Upper lobe of left lung (tissue), 6 donors: ENCODE measurements at places on chromosomes 3 and 15. TPM values are rescaled to one million over a fixed set of nuclear protein-coding genes. Genes with fewer than 3 reads are reported as not detected.
A peak's percentile ranks its signal among the peaks of the same experiment; 100 is the strongest.

The DPPA2 gene
- not detected for total RNA-seq

The CKMT1B gene
- 3.9 TPM for total RNA-seq

The KLHL40 gene
- total RNA-seq: not detected

The ASB14 gene
- not detected for total RNA-seq

The WNT7A gene
- 6.5 TPM for total RNA-seq

DNA sequence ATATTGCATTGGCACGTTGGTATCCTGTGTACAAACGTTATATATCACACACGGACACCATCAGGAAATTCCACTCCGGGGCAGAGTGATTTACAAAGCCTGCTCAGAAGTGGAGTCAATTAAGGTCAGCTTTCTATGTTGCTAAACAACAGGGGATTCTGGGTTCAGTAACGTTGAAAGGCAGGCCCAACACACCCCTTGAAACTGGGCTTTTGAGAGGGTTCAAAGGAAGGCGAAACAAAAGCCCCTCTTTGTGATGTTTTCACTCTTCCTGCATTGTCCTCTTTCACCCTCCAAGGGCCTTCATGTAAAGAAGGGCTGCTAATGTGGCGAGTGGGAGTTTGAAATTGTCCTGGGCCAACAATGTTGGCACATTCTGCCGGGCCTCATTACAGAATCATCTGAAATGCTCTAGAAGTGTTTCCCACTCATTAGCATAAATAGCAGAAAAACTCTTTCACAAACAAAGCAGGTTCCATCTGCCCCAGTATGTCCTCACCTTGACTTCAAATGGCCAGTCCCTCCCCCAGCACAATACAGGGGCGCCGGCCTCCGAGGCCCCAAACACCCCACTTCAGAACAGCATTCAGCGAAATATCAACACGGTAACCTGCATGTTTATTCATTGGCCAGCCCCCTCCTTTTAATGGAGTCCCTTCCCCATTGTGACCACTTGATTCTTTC, 76.4 kb downstream of the HES1 start:
- no peak overlapping the region for H3K27ac ChIP-seq
- no peaks in the 10 kb centered on the region for H3K36me3 ChIP-seq
- DNase-seq: no peak
- H3K4me1 ChIP-seq: no peaks in the 10 kb centered on the region

DNA sequence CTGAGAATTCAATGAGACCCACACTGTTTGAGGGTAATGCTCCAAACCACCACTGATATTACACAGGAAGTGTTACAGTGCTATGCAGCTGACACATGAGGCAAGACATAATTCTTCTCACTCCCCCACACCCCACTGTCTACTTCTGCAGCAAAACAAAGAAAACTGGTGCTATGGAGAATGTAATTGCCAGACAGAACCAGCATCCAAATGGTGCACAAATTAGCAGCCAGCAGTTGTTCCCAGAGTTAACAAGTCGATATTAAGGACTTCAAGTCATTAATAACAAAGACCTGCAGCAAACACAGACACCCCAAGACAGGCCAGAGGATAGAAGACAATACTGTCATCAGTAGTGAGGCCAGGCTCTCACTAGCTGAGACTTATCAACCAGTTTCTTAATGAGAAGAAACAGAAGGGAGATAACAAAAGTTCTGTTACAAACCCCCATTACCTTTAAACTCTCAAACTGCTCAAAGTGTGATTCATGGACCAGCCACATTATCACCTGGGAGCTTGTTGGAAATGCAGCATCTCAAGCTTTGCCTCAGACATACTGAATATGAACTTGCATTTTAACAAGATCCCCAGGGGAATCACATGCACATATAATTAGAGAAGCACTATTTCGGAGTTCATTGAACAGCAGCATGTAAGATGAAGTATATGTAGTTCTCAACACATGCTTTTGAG, 58.7 kb upstream of the FNDC3B start:
- no peak overlapping the region for H3K4me3 ChIP-seq
- no peaks in the 10 kb centered on the region for H3K36me3 ChIP-seq
- peak overlapping the region; percentile 35 for H3K27ac ChIP-seq
- H3K4me1 ChIP-seq: peaks cover 5% of the 10 kb centered on the region
- H3K27me3 ChIP-seq: no peaks in the 10 kb centered on the region
- no peak for DNase-seq

DNA sequence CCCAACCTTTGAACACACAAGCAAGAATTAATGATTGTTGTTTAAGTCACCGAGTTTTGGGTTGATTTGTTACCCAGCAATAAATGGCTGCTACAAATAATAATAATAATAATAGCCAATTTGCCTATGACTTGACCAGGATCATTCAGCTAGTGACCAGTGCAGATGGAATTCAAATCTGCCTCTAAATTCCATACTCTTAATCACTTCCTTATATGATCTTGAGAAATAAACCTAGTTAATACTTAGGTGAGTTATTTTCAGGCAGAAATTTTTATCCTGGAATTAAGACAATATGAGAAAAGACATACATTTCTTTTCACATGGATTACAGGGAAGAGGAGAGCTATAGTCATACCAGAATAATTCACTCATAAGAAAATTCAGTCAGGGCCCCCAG, 116.0 kb upstream of the GALNT15 start:
- H3K36me3 ChIP-seq: no peaks in the 10 kb centered on the region
- peak overlapping the region; percentile 85 for H3K27ac ChIP-seq
- peaks cover 41% of the 10 kb centered on the region for H3K4me1 ChIP-seq
- no peaks in the 10 kb centered on the region for H3K27me3 ChIP-seq

GRCh38 chr3:104594491-104594890, 772.2 kb upstream of the ALCAM start:
- no peaks in the 10 kb centered on the region for H3K36me3 ChIP-seq
- H3K4me3 ChIP-seq: no peak overlapping the region
- no peaks in the 10 kb centered on the region for H3K4me1 ChIP-seq
- no peak for DNase-seq

DNA sequence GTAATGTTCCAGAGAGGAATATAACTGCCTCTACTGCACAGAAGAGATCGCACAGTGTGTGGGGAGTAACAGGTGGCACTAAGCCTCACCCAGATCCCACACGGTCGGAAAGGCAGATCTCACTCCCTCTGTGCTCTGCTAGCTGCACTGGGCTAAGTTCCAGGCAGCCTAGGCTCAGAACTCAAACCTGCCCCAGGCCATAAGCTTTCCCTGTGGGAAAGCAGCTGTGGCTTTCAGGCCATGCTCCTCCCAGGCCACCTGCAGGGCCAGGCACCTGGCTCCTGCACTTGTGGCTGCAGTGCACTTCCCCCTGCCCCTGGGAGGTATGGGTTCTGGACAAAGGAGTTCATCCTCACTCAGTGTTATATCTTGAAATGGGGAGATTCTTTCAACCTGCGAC, 27.5 kb downstream of the PCCB start:
- no peak overlapping the region for H3K27ac ChIP-seq
- DNase-seq: no peak
- no peak overlapping the region for H3K4me3 ChIP-seq
